Stimulated activated CD8-positive, alpha-beta memory T cell treated with anti-CD3 and anti-CD28 coated beads, Interleukin-15, amount 100 ng/mL, for 24 hours (primary cell): ENCODE measurements at places on chromosomes 1 and 21.
A peak's percentile ranks its signal among the peaks of the same experiment; 100 is the strongest.

DNA sequence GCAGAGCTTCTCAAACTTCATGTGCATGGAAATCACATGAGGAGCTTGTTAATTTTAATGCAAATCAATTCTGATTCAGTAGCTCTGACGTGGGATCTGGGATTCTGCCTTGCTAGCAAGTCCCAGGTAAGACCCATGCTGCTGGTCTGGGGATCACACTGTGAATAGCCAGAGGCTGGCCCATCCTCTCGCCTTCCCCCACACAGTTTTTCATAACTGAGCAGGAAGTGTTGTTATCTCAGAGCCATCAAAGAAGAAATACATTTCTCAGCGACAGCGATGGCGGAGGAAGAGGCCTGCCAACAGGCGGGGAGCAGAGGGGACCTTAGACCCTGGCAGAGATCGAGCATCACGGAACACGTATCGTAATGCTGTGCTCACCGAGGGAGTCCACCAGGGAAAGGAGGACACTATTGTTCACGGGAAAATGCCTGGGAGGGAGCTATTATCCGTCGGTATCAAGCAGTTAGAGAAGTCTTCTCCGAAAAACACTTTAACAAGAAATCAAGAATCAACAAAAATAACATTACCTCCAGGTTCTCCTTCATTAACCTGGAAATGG, 268.9 kb upstream of the TMEM51 start:
- DNase-seq: no peak

DNA sequence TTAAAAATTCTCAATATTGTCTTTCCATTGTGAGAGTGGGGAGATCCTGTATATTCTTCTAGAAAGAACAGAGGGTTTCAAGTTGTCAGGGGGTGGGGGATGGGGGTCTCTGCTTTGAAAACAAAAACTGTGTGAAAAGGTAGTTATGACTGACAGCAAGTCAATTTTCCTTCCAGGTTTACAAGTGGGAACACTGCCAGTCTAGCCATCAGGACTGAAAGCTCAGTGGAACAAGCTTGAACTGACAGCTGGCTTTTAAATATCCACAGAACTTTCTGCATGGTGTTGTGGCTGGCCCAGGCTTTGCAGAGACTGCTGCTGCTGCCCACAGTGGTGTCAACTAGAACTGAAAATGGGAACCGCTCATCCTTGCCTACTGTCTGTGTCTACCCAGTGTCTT, 162.6 kb downstream of the TNR start:
- DNase-seq: no peak

- DNase-seq: no peak
Measured at GRCh38 chr1:226877669-226878068, 7.3 kb downstream of the PSEN2 start.

- DNase-seq: no peak
Measured at GRCh38 chr1:39574646-39575045, 1.9 kb downstream of the PABPC4 start.

- no peak for DNase-seq
Measured at GRCh38 chr1:230062521-230062920, 4.5 kb upstream of the GALNT2 start.

- DNase-seq: no peak
Measured at GRCh38 chr1:218584418-218585155, 239.5 kb downstream of the TGFB2 start.

- DNase-seq: no peak
Measured at GRCh38 chr1:214902636-214903320, 179.8 kb upstream of the KCNK2 start.

DNA sequence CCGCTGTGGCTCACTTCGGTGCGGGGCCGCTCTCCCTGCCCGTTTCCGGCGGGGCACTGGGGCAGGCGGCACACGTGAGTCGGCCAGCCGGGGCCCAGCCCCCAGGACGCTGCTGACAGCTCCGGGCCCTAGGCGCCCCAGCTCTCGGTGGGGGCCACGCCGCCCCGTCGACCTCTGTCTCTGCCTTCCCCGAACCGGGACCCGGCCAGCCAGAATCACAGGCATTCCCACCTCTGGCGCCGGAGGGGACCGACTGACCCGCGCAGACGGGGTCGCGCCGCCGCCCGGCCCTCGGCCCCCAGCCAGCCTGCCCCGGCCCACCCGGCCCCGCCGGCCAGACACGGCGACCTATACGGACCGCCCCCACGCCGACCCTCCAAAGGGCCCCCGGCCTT, 755 bp downstream of the SCMH1 start:
- DNase-seq: no peak

GRCh38 chr1:193069748-193070385, 10.5 kb downstream of the RO60 start:
- DNase-seq: no peak

DNA sequence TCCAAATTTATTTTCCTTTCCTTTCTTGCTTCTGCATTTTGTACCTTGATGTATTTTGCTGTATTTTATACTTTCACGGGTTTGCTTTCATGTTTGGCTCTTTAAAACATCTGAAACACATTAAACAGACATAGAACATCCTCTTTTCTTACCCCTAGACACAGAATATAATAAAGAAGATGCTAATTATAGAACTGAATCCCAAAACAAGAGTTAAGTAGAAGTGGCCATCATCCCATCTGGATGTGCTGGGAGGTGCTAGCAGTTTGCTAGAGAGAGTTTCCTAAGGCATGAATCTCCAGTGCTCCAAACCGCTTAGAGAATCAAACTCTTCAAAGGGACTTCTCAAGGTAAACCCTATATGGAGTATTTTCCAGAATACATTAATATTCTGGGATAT, 53.9 kb upstream of the GNG12 start:
- no peak for DNase-seq

DNA sequence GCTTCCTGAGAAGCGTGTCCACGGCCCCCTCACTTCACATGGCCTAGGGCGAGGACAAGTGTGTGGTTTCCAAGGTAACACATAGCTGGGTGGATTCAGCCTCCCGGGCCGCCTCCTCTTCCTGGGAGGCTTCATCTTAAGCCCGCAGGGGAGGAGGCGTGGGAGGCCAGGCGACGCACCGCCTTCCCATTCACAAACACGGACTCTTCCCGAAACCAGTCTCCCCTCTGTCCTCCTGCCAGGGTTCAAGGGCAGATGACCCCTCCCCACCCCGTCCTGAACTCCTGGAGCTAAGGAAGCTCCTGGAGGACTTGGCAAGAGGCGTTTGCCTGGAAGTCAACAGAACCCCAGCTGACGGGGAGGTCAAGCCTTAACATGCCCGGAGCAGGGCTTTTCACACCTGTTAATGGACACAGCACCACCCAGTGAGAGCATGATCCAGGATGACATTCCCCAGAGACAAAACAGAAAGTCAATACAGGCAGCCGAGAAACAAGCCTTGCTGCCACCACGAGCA, 56.7 kb downstream of the KCNN3 start:
- no peak for DNase-seq

DNA sequence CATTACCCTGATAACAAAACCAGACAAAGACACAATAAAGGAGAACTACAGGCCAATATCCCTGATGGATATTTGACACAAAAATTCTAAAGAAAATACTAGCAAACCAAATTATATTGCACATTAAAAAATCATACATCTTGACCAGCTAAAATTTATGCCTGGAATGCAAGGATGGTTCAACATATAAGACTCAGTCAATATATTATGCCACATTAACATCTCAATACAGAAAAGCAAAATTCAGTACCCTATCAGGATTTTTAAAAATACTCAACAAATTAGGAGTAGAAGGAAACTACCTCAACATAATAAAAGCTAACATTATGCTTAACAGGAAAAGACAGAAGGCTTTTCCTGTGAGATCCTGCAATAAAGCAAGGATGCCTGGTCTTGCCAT, 177.1 kb downstream of the MAGI3 start:
- DNase-seq: no peak

GRCh38 chr1:248140846-248141245, 4.1 kb upstream of the OR2M5 start:
- no peak for DNase-seq

GRCh38 chr1:44240802-44241671, 27.8 kb downstream of the DMAP1 start:
- no peak for DNase-seq

DNA sequence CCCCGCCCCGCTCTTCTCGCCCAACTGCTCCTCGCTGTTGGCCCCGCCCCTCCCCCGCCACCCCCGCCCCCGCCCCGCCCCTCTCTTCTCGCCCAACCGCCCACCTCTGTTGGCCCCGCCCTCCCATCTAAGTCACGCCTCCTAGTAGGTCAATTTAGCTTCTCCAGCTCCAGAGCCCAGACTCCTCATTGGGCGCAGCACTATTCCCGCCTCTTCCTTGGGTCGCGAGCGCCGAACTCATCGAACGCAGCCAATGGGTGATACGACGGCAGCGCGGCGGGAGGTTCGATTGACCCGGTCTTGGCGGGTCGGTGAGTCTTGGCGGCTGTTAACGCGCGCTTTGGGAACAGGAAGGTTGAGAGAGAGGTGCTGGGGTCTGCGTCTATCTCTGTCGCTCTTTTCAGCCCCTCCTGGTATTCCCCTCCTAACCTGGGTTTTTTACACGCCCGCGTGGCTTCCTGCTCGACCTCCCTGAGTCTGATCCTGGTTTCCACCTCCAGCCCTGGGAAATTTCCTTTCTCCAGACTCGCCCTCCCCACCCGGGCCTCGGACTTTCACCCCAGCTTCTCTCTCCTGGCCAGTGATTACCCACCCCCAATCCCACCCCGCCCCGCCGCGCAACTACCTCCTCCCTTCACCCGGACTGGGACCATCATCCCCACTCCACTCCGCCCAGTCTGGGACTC, at the start of gene RAD54L:
Gene RAD54L (plus strand): TSS at position 328 of the 686 bp plus-strand sequence. CDS start 643 bp downstream, outside the sequence.
- DNase-seq: peak; percentile 80

DNA sequence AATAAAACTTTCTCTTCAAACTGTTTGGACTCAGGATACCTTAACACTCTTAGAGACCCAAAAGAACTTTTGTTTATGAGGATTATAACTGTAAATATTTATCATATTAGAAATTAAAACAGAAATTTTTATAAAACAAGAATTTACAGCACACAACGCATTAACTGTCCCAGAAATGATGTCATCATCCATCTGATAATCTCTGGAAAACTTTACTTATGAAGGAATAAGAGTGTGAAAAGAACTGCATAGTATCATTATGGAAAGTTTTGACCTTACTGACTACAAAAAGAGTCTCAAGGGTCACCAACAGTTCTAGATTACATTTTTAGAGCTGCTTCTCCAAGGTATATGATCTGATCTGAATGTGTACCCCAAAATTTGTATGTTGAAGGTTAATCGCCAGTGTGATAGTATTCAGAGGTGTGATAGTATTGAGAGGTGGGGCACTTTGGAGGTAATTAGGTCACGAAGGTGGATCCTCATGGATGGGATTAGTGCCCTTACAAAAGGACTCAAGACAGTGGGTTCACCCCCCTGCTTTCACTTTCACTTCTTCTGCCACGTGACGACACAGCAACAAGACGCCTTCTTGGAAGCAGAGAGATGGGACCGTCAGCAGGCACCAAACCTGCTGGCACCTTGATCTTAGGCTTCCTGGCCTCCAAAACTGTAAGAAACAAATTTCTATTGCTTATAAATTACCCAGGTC, 95.7 kb upstream of the NR5A2 start:
- no peak for DNase-seq

DNA sequence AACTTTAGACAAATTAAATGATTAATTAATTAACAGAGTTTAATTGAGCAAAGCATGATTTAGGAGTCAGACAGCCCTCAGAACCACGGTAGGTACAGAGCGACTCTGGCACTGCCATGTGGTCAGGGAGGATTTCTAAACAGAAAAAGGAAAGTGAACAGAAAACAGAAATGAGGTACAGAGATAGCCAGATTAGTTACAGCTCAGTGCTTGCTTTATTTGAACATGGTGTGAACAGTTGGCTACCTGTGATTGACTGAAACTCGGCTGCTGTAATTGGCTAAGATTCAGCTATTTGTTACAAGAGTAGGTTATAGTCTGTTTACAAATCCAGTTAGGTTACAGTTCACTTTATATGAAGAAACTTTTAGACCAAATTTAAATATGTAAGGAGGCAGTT, 163.0 kb upstream of the TNR start:
- DNase-seq: no peak

DNA sequence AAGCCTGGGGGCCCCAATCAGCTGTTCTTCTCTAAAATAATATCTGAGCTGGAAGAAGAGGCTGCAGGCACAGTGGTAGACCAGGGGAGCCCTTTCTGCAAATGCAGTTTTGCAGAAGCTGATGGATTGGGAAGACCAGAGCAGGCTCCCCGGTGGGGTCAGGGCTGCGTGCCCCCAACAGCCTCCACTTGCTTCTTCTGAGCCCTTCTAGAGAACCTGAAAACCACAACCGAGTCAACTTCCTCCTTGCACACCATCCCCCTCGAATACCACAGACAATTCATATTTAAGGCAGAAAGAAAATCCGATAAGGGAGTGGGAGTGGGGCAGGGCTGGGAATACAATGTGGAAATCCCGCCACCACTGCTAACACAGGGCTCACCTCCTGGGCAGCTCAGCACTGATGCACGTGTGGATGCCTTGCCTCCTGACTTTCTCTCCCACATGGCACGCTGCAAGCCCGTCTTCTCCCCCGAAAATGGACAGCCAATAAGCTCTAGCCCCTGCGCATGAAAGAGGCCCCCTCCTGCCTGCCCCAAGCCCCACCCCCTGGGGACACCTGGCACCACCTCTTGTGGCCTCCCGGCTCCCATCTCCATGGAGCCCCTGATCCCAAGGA, 25.4 kb upstream of the ALDH4A1 start:
- DNase-seq: no peak

GRCh38 chr1:151916726-151917370, 7.5 kb upstream of the THEM4 start:
- DNase-seq: no peak

DNA sequence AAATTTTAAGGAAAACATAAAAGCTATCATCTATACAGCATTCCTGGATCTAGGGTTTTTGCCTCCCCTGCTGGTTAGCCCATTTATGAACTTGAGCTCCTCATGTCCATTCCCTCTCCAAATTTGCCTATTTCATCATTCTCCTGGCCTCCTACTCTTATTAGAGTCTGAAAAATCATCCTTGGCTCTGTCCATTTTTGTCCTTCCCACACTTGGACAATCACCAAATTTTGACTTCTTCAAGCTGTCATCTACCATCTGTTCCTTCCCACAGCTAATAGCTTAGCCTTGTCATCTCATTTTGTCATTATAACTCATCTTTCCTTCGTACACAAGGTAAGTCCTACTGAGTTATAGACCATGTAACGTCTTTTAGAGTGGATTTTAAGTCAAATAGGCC, 2.2 kb upstream of the HENMT1 start:
- DNase-seq: no peak

GRCh38 chr1:74812180-74812541, 79.2 kb downstream of the TYW3 start:
- no peak for DNase-seq

- DNase-seq: no peak
Measured at GRCh38 chr1:153987621-153988020, 1.5 kb upstream of the RAB13 start.
